NCI-H1105 (cell line): ENCODE measurements at places on chromosomes 2 and 18.
A peak's percentile ranks its signal among the peaks of the same experiment; 100 is the strongest.

DNA sequence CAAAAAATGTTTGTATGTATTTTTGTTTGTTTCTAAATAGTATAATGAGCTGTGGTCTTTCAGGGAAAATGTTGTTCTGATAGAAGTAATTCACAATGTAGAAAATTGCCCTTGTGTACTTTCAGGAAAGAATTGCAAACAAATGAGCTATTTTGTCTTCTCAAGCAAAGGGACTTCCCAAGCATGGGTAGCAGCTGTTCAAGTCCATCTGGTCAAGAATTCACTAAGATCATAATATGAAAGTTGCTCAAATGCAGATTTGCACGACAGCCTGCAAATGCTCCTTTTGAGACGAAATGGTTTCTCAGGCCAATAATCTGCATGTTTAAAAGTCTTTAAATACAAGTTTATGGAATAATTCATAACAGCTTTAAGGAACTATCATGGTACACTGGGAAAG is 51.9 kb upstream of the HNMT start:
- DNase-seq = no peak

- no peak for DNase-seq
These were observed 267.2 kb upstream of the CYRIA start for GRCh38 chr2:16932826-16933225.

- no peak for DNase-seq
These were observed 146.1 kb downstream of the LNPK start for GRCh38 chr2:175855794-175856453.

GRCh38 chr2:130391058-130391871 is 35.4 kb downstream of the PTPN18 start:
- DNase-seq = peak; percentile 51

- peak; percentile 63 for DNase-seq
These were observed 108.0 kb downstream of the CDH19 start for GRCh38 chr18:66495844-66496243.

- no peak for DNase-seq
These were observed 210.6 kb downstream of the TMEM247 start for GRCh38 chr2:46689993-46690392.

DNA sequence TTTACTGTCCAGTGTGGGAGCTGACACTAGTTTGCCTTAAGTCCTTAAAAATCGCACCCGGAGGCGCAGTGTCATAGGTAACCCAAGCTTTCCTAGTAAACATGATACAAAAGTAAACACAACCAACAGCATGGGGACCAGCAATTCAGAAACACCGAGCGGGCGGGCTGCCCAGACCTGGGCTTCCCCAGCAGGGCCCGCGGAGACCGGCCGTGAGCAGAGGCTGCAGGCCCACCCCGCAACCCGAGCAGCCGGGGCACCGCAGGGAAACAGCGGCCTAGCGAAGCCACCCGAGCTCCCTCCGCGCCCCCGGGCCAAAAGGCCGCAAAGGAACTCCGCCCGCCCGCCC is 296 bp downstream of the TTC21B start:
- DNase-seq = peak; percentile 80

GRCh38 chr2:233084488-233084887 is 24.3 kb downstream of the INPP5D start:
- DNase-seq = no peak

DNA sequence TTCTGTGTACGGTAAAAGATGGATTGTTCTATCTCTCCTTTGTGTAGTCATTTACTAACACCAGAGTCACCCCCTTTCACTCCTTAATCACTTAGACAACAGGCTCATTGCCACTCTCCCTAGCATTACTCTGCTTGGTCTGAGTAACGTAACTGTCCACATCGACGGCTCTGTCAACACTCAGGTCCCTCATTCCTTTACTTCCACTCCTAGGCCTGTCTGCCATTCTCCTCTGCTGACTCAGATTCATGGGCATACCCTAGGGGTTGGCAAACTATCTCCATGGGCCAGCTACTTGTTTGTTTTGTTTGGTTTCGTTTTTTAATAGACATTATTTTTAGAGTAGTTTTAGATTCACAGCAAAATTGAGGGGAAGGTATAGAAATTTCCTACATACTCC is 243.9 kb downstream of the NR4A2 start:
- no peak for DNase-seq
